ENCODE measurements at places on chromosomes 16 and 17.
A peak's percentile ranks its signal among the peaks of the same experiment; 100 is the strongest.

- peak; percentile 40 for DNase-seq
These were observed 4.9 kb downstream of the DPEP1 start for GRCh38 chr16:89618109-89618998.

DNA sequence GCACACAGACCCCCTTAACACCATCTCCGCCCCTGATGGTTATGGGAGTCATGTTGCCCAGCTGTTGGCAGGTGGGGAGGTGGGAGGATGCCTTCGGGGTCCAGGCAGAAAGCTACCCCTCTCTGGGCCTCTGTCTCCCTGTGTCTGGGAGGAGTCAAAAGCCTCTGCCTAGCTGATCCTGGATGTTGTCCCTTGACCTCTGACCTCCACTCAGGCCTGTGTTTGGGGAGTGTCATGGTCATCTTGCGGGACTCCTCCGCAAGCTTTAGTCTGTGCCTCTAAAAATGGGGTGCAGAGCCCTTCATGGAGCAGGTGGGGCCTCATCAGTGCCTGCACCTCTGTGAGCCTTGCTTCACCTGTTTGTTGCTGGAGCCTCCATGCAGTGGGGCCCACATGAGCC lies 3.8 kb downstream of the LLGL1 start:
- no peak for DNase-seq

DNA sequence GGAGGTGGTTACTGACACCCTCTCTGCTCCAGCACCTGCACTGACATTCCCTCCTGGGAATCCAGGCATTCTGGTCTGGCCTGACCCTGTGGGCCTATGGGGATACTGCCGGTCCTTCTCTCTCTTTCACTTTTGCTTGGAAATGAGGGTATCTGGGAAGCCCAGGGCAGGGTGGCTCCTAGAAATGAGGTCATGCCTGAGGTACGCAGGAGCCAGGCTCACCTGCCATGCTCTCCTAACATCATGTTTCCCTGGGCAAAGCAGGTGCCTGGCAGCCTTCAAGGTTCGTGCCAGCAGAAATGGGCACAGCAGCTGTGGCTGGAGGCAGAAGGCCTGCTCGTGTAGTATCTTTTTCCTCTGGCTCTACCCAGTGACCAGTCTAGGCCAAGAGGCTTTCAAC lies 3.3 kb downstream of the ITGA3 start:
- DNase-seq, result no peak

DNA sequence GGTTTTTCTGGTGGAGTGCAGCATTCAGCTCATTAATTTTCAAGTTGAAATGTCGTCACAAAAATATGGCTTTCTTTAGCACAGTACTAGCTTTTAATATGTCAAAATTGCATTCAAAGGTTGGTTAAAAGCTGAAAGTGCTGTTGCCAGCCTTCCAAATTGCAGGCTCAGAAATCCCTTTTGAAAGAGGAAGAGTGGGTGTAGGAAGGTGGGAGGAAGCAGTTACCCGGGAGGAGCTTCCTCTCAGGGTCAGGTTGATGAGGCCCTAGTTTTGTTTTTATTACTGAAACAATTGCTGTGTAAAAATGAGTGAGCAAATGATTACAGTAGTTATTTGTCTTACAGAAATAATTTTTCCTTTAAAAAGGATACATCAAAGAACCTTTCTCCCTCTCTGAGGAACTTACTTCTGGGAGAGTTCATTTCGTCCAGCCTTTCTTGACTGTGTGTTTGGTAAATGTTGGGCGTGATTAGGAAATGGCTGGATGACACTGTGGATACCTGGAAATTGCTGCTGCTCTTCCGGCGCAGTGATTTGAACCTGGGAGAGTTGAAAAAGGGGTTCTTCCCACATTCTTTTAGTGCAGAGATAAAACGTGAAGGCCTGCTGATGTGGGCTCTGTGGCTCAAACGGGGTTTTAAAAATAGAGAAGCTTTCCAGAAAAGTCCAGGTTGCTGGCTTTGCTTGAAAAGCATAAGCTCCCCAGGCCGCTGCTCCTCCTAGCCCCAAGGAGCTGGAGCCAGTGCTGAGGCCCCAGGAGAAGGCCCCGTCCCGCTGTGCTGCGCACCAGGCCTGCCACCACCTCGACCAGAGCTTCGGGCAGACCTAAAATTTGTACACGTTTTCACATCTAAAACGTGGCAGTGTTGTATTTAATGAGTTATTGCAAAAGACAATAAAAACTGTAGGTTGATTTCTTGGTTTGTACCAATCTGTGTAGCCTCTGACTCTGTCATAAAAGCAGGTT lies 41.7 kb downstream of the SEC14L1 start:
- peak; percentile 44 for DNase-seq

DNA sequence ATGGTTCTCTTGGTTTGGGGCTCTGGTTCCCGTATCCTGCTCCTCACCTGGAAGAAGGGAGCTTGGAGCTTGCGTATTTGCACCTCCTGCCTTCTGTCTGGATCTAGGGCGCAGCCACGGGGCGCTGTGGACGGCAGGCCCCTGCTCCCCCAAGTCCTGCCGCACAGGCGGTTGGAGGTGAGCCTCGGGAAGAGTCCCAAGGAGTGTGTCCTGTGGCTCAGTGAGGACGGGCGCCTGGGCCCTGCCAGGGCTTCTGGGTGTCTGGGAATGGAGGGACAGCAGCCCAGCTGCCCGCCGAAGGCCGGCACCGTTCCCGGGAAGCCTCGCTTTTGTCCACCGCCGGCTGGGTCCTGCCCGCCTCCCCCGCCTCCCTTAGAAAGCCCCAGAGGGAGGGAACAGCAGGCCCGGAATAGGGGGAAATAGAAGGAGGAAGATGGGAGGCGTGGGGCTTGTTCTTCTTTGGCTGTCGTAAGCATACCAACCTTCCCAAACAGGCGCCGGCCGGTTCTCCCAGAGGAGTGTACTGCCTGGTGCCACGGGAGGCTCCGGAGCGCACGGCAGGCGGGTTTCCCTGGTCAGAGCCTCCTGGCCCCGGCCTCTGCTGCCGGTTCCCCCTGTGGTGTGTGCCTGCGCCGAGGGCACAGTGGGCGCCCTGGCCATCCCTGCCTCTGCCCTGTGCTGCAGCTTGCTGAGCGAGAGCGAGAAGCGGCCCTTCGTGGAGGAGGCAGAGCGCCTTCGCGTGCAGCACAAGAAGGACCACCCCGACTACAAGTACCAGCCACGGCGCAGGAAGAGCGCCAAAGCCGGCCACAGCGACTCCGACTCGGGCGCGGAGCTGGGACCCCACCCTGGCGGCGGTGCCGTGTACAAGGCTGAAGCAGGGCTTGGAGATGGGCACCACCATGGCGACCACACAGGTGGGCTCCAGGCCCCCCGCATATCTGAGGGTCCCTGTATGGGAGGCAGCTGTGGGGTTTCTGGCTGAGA lies 1.8 kb downstream of the SOX8 start:
- DNase-seq, result no peak

DNA sequence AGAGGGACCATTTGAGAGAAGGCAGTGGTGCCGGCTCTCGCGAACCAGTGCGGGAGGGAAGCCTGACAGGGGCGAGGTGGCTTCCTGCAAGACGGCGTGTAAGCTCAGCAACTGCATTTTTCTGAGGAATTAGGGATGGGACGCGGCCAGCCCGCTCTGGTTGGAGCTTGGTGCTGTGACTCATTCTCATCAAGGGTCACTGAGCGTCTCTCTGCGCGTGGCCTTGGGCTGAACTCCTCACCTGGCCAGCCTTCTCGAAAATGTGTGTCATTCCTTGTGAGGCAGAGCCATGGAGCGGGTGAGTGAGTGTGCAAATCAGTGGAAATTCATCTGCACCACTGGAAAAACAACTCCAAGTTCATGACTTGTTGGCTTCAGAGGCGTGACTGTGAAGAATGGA lies 52.8 kb downstream of the NTN1 start:
- no peak for DNase-seq

- no peak for DNase-seq
These were observed 63.1 kb downstream of the SPAG9 start for GRCh38 chr17:51057534-51057933.

DNA sequence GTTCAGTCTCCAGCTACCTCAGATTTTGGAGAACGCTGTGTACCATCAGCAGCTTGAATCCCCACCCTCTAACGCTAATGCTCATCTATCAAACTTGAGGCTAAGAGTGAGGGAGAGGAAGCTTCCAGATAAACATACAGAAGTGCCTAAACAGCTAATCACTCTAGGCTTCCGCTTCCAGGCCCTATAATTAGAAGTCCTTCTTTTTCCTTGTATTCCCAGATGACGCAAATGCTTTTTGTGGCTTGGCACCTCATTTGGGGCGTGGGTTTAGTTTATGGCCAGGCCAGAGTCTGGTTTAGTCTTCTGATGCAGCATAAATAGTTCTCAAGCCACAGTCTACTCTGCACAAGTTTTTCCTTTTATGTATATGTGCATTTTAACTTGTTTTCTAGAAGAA lies 263.4 kb downstream of the BCAS3 start:
- peak; percentile 92 for DNase-seq

DNA sequence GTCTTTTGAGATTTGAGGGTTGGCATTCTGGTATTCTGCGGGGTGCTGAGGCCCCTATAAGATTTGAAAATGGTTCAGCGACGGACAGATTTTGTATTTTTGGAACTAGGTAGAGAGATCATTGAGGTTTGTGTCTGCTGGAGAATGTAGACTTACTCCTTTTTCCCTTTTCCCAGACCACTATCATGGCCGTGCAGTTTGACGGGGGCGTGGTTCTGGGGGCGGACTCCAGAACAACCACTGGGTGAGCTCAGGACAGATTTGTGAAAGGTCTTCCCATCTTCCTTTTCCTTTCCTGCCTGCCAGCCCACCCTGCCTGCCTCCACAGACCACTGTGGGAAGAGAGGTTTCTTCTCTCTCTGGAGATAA lies 572 bp downstream of the PSMB6 start:
- DNase-seq, result peak; percentile 40

GRCh38 chr16:728131-728889 lies 1.4 kb downstream of the HAGHL start:
- peak; percentile 73 for DNase-seq

- no peak for DNase-seq
These were observed 23.8 kb downstream of the TOM1L1 start for GRCh38 chr17:54924405-54924804.

GRCh38 chr17:17313350-17313991 lies 10.3 kb downstream of the NT5M start:
- DNase-seq, result peak; percentile 34

- DNase-seq, result no peak
These were observed 2.0 kb upstream of the DUXB start for GRCh38 chr16:75703306-75703705.

GRCh38 chr16:9236319-9236718 lies 144.9 kb downstream of the HAPSTR1 start:
- no peak for DNase-seq

DNA sequence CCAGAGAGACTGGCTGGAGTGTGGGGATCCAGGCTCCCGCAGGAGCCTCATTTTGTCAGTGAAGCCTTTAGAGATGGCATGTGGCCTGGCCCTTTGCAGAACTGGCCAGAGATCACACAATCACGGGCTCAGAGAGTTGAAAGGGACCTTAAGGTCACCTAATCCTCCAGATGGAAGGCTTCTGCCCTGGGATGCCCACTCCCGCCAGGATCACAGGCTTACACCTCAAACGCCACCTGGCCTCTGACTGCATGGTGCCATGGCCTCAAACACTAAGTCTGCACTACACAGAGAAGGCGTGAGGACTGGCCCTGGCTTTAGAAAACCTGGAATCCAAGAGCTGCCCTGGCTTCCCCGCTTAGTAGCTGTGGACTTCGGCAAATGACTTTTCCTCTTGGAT lies 306.8 kb upstream of the CCL2 start:
- DNase-seq, result no peak

- DNase-seq, result no peak
These were observed 342.5 kb downstream of the MAF start for GRCh38 chr16:79257953-79258490.

DNA sequence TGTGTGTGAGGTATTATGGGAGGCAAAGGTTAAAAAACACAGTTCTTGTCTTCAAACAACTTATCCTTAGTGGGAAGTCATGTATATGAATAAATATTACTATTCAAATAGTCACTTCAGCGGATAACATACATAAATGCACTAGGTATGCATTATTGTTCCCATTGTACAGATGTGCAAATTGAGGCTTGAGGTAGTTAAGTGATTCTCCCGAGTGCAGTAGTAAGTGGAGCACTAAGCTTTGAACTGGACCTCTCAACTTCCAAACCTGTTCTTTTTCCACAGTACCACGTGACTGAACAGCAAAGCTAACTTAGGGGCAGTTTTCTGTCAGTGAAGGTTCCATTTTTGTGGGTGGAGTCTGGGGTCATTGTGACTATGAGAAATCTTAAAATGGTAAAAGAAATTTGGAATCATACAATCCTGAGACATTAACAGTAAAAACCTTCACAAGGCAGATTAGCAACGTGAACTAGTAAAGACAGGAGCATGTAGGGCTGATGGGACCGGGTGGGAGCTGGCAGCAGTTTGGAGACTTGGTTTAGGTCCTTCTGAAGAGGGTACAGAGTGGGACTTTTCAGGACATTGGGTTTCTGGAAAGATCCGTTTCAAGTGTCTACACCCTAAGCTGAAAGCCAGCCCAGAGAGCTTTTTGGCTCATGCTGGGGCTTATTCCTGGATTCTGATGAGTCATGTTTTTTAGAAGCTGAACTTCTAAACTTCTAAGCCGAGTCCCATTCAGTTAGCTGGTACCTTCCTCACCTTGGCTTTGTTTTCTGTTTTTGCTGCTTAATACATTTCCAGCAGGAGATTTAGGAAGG lies 204.9 kb downstream of the PRKCA start:
- DNase-seq, result peak; percentile 78

GRCh38 chr17:48545022-48545375 lies at the start of gene HOXB2:
Gene HOXB2, minus strand, starts transcription at chr17:48545109. Its CDS starts 198 bp downstream, at chr17:48544911.
- DNase-seq, result peak; percentile 66

- DNase-seq, result peak; percentile 79
These were observed at the start of gene SIAH1 for GRCh38 chr16:48385253-48386150. Gene SIAH1, minus strand, starts transcription at chr16:48385413. Its CDS starts 22,985 bp downstream, at chr16:48362428.

GRCh38 chr16:51107742-51108141 lies 43.3 kb downstream of the SALL1 start:
- DNase-seq, result no peak

DNA sequence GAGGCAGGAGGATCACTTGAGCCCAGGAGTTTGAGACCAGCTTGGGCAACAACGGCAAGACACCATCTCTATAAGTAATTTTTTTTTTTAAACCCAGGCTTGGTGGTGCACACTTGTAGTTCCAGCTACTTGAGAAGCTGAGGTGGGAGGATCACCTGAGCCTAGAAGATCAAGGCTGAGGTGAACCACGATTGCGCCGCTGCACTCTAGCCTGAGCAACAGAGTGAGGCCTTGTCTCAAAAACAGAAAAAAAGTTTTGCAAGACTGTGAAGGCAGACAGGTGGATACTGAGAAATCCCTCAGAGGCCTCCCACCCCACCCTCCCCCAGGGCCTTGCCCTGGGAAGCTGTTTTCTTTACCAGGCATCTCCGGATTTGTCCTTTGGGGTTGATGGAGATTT lies 125.4 kb downstream of the MGAT5B start:
- DNase-seq, result no peak

- no peak for DNase-seq
These were observed 163.5 kb upstream of the DYNLRB2 start for GRCh38 chr16:80377096-80377956.
